ENCODE measurements at places on chromosomes 1 and 21.

DNA sequence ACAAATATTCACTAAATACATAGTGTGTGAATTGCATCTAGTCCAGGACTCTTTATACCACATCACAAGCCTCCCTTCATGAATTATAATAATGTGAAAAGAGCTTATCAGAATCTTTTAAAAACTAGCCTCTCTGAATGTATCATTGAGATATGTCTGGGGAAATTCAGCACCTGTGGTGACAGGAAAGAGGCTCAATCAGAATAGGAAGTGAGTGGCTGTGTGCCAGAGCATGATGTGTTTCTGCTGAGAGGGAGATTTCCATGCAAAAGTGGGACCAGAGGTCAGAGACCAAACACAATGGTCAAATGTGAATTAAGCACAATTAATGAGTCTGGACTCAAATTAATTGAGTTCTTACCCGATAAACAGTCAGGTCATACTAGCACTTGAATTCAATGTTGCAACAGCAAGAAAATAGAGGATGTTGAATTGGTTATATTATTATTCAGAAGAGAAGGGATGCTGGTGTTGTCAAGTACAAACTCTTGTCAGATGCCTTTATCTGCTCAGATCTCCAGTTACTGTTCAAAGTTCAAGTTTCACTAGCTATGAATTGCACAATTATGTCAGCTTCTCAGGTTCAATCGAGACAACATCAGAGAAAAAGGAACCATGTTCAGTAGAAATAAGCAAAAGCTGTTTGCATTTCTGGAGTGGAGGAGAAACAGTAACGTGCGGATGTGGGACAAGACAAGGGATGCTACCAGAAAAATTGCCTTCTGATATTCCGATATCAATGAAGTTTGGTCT lies 226.2 kb downstream of the ZNF326 start:
- no peak for DNase-seq

GRCh38 chr1:24179251-24179840 lies 7.7 kb downstream of the IFNLR1 start:
- DNase-seq: no peak

GRCh38 chr1:224219612-224220059 lies 36.6 kb downstream of the DEGS1 start:
- DNase-seq: no peak

DNA sequence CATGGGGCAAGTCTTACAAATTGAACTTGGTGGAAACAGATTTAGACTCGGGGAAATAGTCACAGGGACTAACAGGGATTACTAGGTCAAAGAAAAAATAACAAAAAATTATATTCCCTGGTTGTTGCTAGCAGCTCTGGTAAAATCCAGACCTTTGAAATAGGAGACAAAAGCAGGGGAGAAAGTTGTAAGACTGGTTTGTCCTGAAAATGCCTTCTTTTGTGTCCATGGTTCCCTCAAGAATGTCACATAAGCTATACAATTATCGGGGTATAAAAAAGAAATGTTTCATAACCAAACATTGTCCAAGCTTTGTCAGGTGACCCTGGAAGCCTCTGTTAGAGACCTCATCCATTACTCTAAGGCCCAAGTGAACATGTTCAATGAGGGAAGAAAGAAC lies 33.1 kb downstream of the KIAA0319L start:
- DNase-seq: no peak

DNA sequence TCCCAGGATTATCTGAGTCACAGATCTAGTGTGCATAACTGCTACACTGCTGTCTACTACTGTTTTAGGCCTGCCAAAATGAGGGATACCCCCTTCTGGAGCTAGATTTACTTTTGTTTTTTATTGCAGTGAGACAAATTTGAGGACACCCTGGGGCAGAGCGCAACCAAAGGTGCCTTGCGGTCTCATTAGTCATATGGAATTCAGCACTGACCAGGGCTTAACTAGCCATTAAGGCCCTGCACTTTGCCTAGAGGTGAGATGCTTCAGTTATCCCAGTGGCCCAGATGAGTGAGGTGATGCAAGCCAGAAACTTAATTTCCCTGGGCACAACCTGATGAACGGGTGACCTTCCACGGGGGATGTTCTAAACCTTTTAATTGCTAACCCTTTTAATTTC lies 998 bp upstream of the SPAG17 start:
- DNase-seq: no peak

DNA sequence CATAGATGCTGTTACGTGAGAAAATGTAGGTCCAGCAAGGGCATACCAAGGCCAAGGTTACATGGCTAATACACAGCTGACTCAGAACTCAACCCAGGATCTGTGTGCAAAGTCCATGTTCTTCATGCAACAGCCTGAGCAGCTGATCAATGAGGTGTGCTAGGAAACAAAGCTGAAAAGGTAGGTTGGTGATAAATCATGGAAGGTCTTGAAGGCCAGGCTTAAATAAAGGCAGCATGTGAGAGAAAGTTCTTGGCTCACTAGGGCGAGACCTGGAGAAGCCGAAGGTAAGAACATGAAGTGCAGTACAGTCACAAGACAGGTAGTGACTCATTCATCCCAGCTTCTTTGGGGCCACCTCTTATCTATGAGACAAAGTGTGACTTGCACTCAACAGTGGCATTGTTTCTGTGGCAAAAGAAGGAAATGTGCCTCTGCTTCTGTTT lies 33.4 kb downstream of the TLR5 start:
- DNase-seq: no peak

DNA sequence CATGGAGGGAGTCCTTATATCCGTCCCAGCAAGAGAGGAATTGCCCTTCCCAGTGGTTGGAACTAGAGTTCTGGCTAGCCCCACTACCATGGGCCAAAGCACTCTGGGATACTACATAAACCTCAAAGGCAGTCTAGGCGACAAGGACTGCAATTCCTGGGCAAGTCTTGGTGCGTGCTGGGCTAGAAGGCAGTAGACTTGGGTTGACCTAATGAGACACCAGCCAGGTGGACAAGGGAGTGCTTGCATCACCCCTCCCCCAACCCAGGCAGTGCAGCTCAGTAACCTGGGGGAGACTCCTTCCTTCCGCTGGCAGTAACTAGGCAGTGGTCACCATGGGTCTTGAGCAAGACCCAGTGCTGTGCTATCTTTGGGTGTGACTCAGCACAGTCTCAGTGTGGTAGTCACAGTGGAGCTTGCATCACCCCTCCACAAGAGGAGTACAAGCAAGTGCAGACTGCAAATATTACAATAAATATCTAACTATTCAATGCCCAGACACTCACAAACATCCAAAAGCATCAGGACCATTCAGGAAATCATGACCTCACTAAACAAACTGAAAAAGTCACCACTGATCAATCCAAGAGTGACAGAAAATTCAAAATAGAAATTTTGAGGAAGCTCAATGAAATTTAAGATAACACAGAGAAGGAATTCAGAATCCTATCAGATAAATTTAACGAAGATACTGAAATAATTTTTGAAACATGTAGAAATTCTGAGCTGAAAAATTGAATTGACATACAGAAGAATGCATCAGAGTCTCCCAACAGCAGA lies 84.7 kb upstream of the LYPLAL1 start:
- no peak for DNase-seq

GRCh38 chr1:110017792-110018191 lies 16.6 kb upstream of the STRIP1 start:
- DNase-seq: no peak

Data from dorsolateral prefrontal cortex (tissue), 122 donors.